ENCODE measurements at places on chromosomes 1 and 21. TPM values are rescaled to one million over a fixed set of nuclear protein-coding genes. Genes with fewer than 3 reads are reported as not detected.

DNA sequence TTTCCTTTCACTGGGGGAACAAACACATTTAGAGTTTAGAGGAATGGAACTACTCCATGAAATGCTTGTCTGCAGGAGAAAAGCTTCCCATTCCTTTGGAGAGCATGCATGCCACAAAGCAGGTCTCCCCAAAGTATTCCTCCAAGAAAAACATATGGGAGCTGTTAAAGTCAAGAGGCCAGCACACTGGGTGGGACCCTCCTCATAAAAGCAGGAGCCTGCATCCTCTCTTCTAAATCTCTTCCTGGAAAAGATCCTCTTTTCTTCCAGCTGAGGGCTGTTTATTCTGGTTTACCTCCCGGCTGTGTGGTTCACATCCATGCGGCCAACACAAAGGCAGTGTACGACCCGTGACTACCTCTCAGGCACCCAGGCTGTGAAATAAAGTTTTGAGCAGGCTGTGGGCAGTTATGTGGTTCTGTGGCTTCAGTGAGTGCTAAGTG lies 103.4 kb downstream of the TENT5C start:
- no peak for DNase-seq

DNA sequence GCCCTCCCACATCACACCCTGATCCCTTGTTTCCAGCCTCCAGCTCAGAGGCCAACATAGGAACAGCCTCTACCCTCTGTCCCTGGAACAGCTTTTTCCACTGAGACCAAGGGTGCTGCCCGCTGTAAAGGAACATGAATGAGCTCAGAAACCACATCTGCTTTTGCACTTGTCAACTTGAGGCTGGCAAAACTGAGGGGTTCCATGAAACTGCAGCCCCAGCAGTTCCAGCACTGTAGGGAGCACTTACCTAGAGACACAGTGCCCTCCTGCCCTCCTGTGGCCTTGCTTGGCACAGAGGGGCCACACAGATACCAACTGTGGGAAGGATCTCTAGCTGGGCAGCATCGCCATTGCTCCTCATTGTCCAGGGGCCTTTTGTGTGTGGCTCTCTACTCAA lies 51.7 kb downstream of the ITPKB start:
- DNase-seq = no peak

DNA sequence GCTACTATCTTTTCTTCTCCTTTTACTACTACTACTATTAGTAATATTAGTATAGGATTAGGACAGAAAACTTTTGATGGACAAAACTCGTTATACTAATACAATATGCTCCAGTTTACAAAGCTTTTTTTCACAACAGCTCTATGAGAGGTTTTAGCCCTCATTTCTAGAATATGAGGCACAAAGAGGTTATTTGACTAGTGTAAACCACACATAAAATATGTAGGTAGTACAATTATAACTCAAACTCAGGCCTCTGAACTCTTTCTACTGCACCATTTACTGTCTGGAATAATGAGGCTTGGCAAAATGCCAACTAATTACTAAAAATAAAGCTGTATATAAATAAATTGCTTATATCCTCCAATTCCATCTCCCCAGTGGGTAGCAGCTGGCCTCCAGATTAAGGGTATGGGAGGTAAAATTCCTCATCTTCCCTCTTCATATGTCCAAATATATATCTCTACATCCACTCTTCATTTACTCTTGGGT lies 99.9 kb downstream of the LYST start:
- no peak for DNase-seq

SYTL1 gene
- 0.96 TPM for total RNA-seq

S100B gene
- 25.6 TPM for total RNA-seq

RNF186 gene
- 4.3 TPM for total RNA-seq

C1orf35 gene
- total RNA-seq = 11.5 TPM
